Stomach (tissue), 19 donors: ENCODE measurements at places on chromosomes 3 and 15. TPM values are rescaled to one million over a fixed set of nuclear protein-coding genes. Genes with fewer than 3 reads are reported as not detected.
A peak's percentile ranks its signal among the peaks of the same experiment; 100 is the strongest.

NSMCE3 gene
- 5.5 TPM for total RNA-seq

P2RY13 gene
- 1.2 TPM for total RNA-seq

SCG3 gene
- not detected for total RNA-seq

DHX30 gene
- 40.8 TPM for total RNA-seq

LRRC49 gene
- 0.87 TPM for total RNA-seq

ITPKA gene
- total RNA-seq = 29.9 TPM

THAP10 gene
- total RNA-seq = 2.4 TPM

DNA sequence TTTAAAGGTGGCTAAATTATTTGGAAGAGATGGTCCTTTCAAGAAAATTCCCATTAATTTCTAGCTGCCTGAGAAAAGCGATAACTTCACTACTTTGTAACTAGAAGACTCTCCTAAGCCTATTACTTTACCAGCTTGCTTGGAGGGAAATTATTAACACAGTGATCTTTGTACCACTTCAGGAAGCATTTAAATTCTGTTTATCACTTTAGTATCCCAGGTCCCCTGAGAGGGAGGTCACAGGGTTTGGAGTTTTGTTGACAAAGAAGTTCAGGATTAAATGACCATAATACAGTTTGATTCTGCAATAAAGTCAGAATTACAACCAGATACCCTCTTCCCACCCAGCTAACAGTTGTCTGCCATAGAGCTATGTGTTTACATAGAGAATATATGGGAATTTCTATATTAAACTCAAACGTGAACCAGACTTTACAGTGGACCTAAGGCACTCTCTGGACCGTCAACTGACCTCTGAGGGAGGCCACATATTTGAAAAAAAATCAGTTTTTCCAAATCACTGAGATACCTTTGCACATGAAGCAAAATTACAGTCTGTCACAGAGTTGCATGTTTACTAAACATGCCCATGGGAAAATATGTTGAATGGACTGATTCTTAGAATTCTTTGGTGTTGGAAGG, 3.0 kb downstream of the SLC27A2 start:
- no peaks in the 10 kb centered on the region for H3K27me3 ChIP-seq
- no peak overlapping the region for H3K27ac ChIP-seq
- no peaks in the 10 kb centered on the region for H3K36me3 ChIP-seq
- peaks cover 17% of the 10 kb centered on the region for H3K4me1 ChIP-seq

DNA sequence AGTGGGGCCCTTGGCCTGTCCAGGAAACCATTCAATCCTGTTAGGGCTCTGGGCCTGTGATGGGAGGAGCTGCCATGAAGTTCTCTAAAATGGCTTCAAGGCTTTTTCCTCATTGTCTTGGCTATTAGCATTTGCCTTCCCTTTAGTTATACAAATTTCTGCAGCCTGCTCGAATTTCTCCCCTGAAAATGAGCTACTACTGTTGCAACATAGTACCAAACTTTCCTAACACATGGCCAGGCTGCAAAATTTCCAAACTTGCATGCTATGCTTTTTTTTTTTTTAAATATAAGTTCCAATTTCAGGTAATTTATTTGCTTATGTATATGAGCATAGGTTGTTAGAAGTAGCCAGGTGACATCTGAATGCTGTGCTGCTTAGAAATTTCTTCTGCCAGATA, 560.8 kb upstream of the TBL1XR1 start:
- H3K4me1 ChIP-seq = no peaks in the 10 kb centered on the region
- no peaks in the 10 kb centered on the region for H3K27me3 ChIP-seq
- no peak for DNase-seq
- no peaks in the 10 kb centered on the region for H3K36me3 ChIP-seq

DNA sequence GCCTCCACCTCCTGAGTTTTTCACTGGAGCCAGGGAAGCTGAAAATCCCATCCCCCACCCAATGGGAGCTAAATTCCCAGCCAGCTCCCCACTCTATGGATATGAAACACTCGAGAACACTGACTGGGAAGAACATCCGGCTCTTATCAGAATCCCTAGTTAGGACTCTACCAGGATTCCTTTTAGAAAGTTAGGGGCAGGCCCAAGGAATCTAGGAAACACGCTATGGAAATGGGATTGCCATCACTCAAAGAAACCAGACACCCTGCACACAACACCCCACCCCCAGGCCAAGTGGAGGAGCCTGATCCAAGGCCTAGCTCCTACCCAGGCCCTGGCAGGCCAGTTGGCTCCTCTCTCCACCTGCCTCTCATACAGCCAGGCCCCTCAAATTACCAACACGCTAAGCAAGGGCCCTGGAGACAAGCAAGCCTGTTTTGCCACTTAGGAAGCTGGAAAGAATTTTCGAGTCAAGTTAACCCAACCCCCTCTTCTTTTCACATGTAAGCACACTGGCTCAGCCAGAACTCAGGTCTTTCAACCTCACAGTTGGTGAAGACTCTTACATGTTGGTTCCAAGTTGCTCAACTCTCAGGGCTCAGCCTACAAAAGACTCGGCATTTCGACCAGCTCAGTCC, 75.5 kb downstream of the RBPMS2 start:
- H3K27me3 ChIP-seq = no peaks in the 10 kb centered on the region
- H3K27ac ChIP-seq = peak overlapping the region; percentile 61
- H3K36me3 ChIP-seq = peaks cover 4% of the 10 kb centered on the region

- DNase-seq = peak; percentile 43
- peaks cover 9% of the 10 kb centered on the region for H3K4me1 ChIP-seq
- H3K4me3 ChIP-seq = no peak overlapping the region
- H3K27ac ChIP-seq = peak overlapping the region; percentile 48
Observed at GRCh38 chr3:37492977-37493471, 318.6 kb upstream of the LRRFIP2 start.

DNA sequence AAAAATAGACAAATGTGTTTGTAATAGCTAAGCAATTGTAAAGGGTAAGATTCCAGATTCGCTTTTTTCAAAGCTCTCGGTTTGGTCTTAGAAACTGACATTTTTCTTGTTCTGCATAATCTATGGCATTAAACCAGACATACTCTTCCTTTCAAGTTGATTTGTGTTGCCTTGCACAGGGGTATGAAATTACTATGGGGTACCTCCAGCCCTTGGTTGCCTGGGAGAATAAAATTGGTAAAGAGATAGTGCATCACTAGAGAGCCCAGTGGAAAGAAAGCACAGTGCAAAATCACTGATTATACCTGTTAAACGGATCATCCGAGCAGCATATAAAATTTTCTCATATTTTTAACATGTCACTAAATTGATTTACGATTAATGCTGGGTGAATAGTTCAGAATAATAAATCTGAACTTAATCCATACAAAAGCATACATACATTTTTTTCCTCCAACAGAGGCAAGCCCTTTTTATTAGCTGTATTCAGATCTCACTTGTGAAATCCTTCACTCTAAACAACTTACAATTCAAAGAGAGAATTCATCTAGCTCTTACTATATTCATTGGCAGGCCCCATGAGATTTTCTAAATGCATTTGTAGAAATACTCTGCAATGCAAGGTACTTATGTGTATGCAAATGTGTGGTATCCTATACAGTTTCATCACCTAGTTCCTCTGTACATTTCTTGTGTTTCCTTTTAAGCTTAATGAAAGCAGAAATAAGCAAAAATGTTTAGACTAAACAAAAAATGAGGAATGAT, 224.4 kb downstream of the ROBO1 start:
- H3K4me1 ChIP-seq = no peaks in the 10 kb centered on the region
- DNase-seq = no peak
- no peak overlapping the region for H3K27ac ChIP-seq
- H3K4me3 ChIP-seq = no peak overlapping the region

DNA sequence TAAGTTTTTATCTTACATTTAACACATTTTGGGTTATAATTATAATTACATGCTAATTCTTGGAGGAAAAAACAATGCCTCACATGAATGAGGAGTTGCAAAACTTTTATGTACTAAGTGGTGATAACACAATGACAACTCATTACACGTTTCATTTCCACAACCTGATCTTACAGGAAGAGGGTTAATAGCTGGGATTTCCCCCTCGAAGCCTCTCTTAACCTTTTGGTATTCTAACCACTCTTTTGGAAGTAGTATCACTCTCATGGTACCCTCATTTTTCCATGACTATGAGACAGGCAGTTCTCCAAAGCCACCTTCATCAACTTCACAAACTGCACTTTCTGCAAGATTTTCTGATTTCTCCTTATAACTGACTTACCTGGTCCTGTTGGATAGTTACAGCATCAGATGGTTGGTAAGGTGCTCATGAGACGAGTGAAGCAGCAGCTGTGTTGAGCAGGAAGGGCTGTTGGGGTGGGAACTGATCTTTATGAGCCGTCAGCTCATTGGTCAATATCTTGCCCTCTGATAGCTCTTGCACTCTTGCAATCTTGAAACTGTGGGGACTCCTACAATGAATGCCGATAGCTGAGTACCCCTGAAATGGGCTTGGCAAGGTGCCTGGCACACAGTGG, 41.6 kb downstream of the ACAN start:
- peaks cover 11% of the 10 kb centered on the region for H3K27me3 ChIP-seq
- H3K36me3 ChIP-seq = no peaks in the 10 kb centered on the region
- H3K4me3 ChIP-seq = no peak overlapping the region
- H3K27ac ChIP-seq = no peak overlapping the region

- H3K36me3 ChIP-seq = no peaks in the 10 kb centered on the region
- DNase-seq = no peak
- H3K27me3 ChIP-seq = no peaks in the 10 kb centered on the region
- no peak overlapping the region for H3K4me3 ChIP-seq
Observed at GRCh38 chr3:189058071-189058470, 113.7 kb upstream of the TPRG1 start.
